ENCODE measurements at places on chromosomes 2 and 18. TPM values are rescaled to one million over a fixed set of nuclear protein-coding genes. Genes with fewer than 3 reads are reported as not detected.

DNA sequence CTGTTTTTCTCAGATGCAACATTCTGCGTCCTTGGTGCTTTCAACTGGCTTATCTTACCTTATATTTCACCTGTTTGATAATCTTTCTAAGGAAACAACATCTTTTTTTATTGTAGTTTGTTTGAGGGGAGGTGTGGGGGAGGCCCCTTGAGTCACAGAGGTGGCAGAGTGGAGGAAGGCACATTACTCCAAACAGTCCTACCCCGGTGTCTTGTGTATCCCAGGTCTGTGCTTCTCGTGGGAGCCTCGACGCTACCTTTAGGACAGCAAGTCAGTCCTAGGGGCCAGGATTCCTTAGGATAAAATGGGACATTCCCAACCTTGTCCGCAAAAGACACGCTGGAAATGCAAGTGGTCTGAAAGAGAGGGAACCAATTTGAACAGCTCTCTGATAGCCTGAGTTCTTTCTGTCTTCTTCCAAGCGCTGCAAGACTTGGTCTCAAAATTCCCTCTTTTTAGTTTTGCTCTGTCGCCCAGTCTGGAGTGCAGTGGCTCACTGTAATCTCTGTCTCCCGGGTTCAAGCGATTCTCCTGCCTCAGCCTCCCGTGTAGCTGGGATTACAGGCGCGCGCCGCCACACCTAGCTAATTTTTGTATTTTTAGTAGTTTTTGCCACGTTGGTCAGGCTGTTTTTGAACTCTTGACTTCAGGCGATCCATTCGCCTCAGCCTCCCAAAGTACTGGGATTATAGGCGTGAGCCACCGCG lies 4.0 kb downstream of the GATA6 start:
- no peak for DNase-seq

DNA sequence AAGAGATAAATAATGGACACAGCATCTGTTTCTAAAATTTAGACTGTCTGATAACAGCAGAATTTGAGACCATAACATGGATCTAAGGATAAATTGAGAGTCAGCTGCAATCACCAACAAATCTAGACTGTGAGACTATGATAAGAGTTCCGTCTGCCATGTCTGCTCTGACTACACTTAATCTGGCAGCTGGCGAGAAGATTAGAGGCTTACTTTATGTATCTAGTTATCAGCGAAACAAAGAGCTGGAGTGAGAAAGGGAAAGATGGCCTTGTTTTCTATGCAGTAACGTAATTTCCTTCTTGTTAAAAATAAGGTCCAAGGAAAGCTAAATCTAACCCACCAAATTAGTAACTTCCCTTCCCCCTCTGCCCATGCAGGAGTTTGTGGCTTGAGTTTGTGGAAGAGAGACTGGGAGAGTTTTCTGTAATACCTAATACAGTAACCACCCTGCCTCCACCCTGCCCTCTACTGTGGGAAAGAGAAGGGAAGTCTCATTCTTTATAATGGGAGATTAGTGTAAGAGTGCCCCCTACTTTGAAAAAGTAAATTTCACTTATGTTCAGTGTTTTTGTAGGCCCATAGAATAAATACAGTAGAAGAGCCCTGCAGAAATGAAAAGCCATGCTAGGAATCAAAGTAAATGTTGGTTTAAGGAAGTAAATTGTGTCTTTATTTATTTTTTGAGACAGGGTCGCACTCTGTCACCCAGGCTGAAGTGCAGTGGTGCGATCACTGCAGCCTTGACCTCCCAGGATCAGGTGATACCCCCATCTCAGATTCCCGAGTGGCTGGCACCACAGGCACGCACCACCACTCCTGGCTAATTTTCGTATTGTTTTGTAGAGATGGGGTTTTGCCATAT lies 27.5 kb downstream of the EML4 start:
- DNase-seq, result no peak

DNA sequence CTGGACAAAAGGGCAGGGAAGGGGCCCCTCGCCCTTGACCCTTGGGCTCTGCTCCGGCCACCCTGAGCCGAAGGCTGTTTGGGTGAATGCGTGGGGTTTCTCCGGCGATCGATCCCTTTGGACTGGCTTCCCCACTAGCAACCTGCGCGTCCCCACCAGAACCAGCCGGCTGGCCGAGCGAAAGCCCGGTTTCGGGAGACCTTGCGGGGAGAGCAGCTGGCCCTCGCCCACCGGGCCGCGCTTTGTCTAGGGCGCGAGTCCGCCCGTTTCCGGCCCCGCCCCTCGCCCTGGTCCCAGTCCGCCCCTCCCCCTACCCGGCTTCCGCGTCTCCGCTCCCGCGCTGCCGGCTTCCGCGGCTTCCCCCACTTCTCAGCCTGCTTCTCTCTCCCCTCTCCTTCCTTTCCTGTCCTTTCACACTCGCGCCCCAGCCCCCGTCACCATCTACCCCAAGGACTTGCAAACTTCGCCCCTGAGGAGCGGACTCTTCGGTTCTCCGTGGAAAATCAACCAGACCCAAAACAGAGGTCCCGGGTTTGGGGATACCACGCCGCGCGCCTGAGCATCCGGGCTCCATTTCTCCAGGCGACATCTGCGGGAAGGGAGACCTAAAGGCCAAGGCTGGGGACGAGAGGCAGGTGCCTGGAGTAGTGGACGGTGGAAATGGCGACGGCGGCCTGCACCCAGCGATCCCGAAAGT lies 48.0 kb upstream of the ATP6V1B1 start:
- DNase-seq, result peak; percentile 58

- no peak for DNase-seq
These were observed 9.6 kb upstream of the PELI1 start for GRCh38 chr2:64153811-64154210.

DNA sequence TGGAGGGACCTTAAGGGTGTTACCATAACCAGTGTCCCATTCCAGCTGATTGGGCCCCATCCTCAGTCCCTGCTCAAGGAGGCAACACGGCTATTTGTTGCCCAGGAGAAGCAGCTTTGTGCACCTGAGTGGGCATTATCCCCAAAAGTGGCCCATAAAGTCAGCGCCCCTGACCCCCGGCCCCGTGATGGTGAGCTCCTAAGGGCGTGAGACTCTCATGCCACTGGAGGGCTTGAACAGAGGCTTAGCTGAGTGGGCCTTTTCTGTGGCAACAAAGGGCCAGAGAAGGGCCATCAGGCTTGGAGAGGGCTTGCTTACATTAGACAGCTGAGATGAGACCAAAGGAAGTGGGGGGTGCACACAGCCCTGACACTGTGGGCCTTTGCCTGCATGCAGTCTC lies 99.2 kb upstream of the RAB6C start:
- no peak for DNase-seq

Gene IL1A
- 0.16 TPM for total RNA-seq
